Fibroblast of mammary gland (primary cell): ENCODE measurements at places on chromosomes 7 and 10.

- DNase-seq: no peak
Measured at GRCh38 chr7:38013246-38013645, 92.8 kb downstream of the EPDR1 start.

DNA sequence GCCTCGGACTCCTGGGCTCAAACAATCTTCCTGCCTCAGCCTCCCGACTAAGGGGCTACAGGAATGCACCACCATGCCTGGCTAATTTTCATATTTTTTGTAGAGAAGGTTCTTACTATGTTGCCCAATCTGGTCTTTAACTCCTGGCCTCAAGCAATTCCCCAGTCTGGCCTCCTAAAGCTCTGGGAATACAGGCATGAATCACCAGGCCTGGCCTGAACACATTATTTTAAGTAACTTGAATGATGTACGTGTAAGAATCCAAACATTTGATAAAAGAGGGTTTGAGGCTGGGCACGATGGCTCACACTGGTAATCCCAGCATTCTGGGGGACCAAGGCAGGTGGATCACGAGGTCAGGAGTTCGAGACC, 13.0 kb upstream of the BAMBI start:
- peak; percentile 65 for DNase-seq

GRCh38 chr7:88480896-88481295, 174.2 kb upstream of the STEAP4 start:
- peak; percentile 1 for DNase-seq

GRCh38 chr10:18268005-18268404, 127.8 kb downstream of the CACNB2 start:
- DNase-seq: no peak

- DNase-seq: no peak
Measured at GRCh38 chr7:67654642-67655041, 658.0 kb downstream of the TYW1 start.

GRCh38 chr7:26199301-26200037, 1.1 kb downstream of the HNRNPA2B1 start:
- DNase-seq: peak; percentile 35

GRCh38 chr7:28580665-28581064, 168.3 kb downstream of the CREB5 start:
- DNase-seq: no peak

DNA sequence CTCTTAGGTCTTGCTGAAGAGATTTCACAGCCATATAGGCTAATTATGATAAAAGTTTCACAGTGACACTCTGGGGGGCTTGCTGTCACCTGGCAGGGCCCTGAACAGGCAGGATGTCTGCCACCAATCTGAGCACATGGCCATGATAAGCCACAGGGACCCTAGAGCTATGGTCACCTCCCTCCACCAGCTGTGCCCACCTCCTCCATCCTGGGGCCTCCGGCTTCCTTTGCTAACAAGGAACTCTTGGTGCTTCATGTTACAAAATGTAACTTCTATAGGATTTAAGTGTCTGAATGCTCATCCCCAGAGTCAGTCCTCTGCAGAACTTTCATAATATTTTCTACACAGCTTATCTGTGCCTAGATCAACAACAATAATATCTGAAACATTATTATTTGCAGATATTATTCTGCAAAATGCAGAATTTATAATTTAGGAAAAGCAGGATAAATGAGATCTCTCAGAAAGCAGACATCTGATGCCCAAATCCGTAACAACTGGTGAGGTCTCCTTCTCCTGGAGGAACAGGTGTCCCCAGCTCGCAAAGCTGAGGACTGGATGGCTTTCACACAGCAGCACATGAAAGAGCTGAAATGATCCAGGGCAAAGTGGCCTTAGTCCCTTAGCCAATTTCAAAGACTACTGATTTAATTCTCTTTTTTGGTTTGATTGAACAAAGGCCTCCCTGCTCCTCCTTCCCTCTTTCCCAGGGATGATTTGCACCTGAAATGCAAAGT, 287.0 kb upstream of the AOAH start:
- DNase-seq: no peak

GRCh38 chr10:80164596-80164995, 32.1 kb downstream of the PLAC9 start:
- no peak for DNase-seq

DNA sequence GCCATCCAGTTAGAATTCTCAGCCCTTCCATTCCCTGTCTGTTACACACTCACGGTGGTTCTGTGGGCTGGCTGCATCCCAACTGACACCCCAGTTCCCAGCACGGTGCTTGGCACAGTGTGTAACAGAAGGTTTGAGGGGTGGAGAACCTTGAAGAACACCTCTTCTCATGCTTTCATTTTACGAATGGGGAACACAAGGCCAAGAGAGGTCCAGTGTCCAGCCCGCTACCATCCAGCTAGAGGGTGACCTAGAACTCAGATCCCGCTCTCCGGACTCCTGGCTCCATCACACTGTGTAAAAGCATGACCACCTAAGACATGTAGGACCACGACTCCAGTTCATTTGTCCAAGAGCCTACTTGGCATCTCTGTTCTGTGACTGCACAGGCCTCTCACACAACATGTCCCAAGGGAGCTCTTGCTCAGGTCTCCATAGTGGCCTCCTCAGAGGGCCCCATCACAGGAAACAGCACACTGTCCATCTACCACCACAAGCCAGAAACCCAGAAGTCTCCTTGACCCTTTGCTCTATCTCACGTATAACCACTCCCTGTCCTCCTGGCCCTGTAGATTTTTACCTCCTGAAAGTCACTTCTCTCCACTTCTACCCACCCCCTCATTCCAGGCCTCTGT, 2.8 kb upstream of the CDH23 start:
- DNase-seq: no peak

DNA sequence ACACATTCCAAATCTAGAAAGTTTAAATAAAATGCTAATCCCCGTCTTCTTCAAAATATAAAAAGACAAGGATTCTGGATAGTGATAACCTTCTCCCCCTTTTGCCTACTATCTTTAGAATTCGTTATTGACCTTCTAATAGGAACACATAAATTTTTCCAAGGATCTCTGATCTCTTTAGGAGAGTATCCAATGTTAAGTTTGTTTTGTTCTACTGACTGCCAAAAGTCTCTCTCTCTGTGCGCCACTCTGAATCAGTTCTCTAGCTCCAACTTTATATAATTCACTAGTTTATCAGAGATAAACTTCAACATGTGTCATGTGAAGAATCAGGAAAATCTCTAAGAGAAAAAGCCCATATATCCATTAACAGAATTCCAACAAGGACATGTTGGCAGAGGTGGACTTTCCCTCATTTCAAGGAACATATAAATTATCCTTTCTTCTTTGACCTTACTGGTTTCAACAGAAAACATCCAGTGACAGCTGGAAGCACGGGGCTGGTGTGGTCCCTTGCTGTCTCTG, 615.6 kb downstream of the KCNMA1 start:
- no peak for DNase-seq

DNA sequence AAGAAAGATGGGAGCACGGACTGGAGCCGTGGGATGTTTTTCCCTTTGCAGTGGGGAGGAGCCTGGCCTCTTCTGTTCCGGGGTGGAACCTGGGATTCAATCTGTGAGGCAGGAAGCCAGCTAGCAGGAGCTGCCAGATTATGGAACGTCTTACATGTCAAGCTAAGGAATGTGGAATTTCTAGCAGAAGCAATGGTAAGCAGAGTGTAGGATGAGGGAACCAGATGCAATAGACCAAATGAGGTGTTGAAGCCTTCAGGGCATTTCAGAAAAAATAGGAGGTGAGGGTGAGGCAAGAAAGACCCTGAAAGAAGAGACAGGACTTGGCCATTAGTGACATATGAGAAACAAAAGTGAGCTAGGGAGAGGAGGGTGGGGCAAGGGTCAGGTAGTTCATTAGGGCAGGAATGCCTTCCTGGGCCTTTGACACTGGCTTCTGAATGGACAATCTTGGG, 105.5 kb downstream of the CHN2 start:
- peak; percentile 7 for DNase-seq

- no peak for DNase-seq
Measured at GRCh38 chr7:66239467-66239856, 34.3 kb downstream of the TPST1 start.

- DNase-seq: no peak
Measured at GRCh38 chr7:45108863-45109262, 2.6 kb downstream of the TBRG4 start.

GRCh38 chr7:146291900-146292299, 175.3 kb downstream of the CNTNAP2 start:
- no peak for DNase-seq

GRCh38 chr10:114271075-114271778, 32.2 kb downstream of the VWA2 start:
- DNase-seq: no peak

DNA sequence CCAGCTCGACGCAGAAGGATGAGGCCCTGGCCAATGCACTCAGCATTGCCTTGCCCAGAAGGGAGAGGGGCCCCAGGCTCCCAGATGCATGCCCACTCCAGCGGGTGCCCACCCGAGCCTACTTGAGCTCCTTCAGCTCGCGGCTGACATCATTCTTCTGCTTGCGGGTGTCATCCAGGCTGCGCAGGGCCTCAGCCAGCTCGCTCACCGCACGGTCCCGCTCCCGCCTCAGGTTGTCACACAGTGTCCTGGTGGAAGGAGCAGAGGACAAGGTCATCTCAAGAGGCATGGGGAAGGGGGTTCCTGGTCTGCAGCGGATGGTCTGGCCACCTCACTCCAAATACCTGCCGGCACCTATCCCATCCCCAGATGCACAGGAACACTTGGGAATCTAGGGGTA, 92.8 kb downstream of the DLG5 start:
- DNase-seq: no peak

- DNase-seq: no peak
Measured at GRCh38 chr7:36814311-36814710, 90.0 kb upstream of the AOAH start.
